ENCODE measurements at places on chromosomes 4 and X. TPM values are rescaled to one million over a fixed set of nuclear protein-coding genes. Genes with fewer than 3 reads are reported as not detected.

DNA sequence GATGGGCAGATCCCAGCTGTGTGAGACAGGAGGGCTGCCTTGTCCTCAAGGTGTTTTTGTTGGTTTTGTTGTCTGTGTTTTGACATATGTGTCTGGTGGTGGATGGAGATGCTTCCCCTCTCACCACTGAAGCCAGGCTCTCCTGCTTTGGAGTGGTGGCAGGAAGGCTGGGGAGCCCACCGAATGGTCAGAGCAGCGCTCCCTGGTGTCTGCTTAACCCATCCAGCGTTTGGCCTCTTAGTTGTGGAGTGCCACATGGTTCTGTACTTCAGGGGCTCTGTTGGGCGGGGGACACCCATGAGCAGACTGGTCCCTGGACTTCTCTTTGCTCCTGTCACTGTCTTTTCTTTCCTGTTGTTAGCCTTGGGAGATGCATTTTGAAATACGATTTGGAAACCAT lies 51.9 kb downstream of the DLG3 start:
- no peak for DNase-seq

DNA sequence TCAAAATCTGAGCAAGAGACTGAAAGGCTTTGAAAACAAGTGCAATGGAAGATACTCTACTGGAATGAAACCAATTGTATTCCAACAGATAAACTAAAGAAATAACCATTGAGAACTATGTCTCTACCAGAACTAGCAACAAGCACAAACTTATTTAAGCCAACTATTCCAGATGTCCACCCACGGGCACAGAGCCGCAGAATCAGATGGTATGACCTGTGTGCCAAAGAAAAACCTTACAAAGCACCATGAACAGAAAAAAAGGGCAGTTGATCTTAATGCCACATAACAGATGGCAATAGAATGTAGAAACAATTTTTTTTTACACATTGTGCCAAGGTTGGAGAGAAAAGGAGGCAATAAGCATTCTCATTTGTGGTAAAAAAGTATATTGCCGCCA lies 269.3 kb upstream of the ADGRL3 start:
- DNase-seq = no peak

SSX3 gene
- not detected for polyA plus RNA-seq

DNA sequence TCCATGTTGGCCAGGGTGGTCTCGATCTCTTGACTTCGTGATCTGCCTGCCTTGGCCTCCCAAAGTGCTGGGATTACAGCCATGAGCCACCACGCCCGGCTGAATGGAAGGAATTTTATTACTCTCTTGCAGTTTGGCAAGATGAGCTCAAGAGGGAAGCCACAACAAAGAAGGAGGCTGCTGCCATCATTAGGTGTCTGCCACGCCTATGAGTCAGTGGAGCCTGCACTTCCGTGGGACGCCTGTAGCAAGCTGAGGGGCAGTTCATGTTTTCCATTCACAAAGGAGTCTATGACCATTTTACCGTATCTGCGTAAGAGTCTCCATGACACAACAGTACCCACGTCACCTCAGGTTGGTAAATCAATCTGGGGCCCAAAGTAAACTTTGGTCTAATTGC lies 51.2 kb upstream of the CHRNA9 start:
- no peak for DNase-seq

ZFX gene
- 5.6 TPM for polyA plus RNA-seq

GATA1 gene
- polyA plus RNA-seq = not detected

DNAAF6 gene
- not detected for polyA plus RNA-seq

- no peak for DNase-seq
These were observed 48.6 kb upstream of the DCX start for GRCh38 chrX:111460607-111461006.

GRCh38 chr4:26544421-26544820 lies 39.5 kb upstream of the TBC1D19 start:
- no peak for DNase-seq

USP26 gene
- polyA plus RNA-seq = not detected

IGSF1 gene
- 4.6 TPM for polyA plus RNA-seq

DNA sequence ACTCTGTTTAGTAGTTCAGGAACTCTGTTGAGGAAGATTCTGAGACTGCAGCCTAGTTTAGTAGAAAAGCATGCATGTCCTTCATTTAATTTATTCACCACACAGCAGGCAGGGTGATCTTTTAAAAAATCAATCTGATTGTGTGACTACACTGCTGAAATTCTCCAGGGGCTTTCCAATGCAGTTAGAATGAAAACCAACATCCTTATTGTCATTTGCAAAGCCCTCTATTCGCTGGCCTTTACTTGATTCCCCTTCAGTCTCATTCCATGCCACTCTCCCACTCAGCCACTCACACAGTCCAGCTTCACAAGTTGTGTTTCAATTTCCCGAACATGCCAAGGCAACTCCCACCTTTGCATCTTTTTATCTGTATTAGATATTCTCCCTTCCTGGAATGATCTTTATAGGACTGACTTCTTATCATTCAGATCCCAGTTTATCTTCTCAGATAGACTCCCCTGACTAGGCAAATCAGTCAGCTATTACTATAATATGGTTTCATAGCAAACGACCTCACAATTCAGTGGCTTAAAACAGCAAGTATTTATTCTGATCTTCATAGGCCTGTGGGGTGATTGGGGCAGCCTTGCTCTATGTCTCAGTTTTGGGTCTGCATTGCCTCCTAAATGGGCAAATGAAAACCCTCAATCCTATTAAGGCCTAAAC lies 21.3 kb upstream of the FTHL17 start:
- DNase-seq = no peak

DNA sequence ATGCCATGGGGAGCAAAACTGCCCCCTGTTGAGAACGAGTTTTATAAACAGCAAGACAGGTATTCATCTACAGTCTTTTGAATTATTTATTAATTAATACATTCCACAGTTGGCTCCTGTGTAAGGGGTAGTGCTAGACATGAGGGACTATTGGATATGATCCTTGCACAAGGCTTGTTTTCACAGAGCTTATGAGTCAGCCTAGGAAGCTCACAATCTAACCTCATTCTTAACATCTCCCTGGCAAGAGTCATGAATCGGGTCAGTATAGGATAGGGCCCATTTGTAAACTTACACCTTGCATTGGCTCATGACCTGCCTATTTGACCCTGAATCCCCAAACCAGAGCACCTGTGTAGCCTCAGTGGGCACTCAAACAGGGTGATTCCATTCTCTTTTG lies 209.1 kb upstream of the HCCS start:
- no peak for DNase-seq

DNA sequence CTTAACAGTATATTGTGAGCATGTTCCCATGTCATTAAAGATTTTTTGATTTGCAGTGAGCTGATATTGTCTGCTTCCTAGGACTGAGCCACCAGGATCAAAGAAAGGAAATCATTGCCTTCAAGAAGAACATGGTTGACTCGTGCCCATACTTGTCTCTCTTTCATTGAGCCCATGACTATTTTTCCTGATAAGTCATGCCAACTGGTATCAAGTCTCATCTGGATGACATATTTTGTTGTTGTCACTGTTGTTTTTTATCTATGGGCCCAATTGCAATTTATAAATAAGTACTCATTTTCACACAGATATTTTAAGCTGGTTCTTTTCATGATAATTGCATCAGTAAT lies 10.2 kb upstream of the RHOH start:
- no peak for DNase-seq

DNA sequence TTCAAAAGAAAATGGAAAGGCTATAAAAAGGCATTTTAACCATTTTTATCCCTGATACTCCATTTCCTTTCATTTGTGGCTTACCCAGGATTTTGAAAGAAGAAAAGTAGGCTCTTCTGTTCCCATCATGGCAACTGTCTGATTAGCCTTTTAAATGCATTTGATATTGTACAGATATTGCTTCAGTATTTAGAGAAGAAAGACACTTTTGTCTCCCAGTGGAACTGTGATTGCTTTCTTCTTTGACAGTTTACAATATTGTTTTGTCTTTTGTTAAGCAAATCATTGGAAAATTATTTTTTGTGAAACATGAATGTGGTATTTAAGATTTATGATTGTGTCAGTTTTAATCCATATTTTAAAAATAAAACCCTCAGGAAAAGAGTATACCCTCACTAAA lies 297.4 kb upstream of the TACR3 start:
- DNase-seq = no peak
